Muscle of arm (tissue), 14 donors: ENCODE measurements at places on chromosomes 1 and 21. TPM values are rescaled to one million over a fixed set of nuclear protein-coding genes. Genes with fewer than 3 reads are reported as not detected.

NFIA gene
- polyA plus RNA-seq, result 31.6 TPM

- DNase-seq, result peak; percentile 20
Measured at GRCh38 chr1:152141971-152142584, 16.9 kb downstream of the RPTN start.

- peak; percentile 33 for DNase-seq
Measured at GRCh38 chr1:10530281-10530740, 55.6 kb downstream of the PEX14 start.

DNA sequence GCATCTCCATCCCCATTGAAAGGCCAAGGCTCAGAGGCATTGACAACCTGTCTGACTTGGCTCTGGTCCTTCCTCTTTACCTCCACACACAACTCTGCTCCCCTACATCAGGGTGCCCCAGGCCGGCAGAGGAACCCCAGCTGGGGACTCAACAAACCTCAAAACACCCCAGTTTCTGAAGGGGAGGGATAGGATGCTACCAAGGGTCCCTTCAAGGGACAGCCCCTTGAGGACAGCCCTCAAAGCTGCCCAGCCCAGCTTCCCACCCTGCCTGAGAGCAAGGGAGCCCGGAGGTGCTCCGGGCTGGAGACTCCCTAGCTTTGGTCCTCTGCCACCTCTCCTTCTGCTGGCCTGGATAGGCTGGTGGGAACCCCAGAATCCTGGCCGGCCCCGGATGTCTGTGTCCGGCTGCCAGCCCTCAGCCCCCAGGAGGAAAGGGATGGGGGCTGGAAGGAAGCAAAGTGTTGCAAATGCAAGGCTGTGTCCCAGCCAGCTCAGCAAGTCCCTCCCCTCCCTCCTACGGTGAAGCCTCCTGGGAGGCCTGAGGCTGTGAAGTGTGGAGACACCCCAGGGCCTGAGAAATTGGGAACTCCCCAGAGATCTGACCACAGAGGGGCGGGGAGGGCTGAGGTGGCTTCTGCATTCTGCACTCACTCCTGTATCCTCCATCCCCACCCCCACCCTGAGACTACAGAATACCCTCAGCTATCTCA lies 1.1 kb upstream of the MARCKSL1 start:
- DNase-seq, result no peak

DNA sequence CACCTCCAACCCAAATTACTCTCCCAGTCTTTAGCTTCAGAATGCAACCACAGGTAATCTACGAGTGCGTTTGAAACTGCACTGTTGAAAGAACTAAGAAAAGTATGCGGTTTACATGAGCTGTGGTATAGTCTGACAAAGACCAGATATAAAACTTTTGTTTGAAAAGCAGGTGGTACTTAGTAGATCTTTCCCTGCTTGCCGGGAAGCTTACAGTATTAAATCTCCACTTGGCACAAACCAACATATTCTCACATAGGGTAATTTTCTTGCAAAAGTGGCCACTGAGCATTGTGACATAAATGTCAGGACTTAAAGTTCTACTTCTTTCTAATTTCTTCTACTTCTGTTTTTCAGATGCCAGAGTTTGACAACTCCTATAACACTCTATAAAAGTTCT lies 8.4 kb downstream of the RGS2 start:
- no peak for DNase-seq

DNA sequence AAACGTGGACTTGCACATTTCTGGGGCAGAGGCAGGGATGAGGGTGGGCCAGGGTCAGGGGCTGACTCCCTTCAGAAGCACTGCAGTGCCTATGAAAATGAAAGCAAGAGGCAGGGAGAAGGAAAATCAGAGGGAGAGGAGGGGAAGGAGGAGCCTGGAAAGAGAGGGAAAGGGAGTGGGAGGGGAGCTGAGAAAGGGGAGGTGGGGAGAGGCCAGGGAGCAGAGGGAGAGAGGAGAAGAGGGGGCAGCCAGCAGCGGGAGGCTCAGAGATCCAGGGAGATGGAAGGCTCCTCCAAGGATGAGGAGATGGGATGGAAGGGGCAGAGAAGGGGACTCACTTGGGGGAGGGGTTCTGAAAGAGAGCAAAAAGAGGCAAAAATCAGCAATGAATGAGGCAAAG lies 96.3 kb upstream of the KLHDC7A start:
- DNase-seq, result peak; percentile 50

- DNase-seq, result no peak
Measured at GRCh38 chr1:114216431-114217173, 62.9 kb upstream of the SYT6 start.

- no peak for DNase-seq
Measured at GRCh38 chr1:236728752-236729151, 42.5 kb downstream of the ACTN2 start.

GRCh38 chr1:148388260-148389026 lies 94.7 kb downstream of the PPIAL4G start:
- peak; percentile 89 for DNase-seq

DNA sequence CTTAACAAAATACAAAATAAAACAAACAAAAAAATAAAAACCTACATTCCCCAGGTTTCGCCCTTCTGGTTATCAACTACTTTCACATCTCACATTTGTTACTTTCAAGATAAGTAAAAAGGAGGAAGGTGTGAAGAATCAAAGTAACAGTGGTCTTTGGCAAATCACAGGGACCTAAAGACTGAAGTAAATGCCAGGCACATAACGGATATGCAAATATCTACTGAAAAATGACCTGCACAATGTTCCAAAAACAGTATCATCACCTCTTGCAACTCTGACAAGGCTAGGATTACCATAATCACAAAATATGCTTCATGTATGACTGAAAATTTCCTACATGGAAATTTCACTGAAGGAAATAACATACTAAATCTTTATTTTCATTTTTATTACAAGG lies 29.3 kb downstream of the COP1 start:
- no peak for DNase-seq
